Mesenteric fat pad (tissue), 1 donor: ENCODE measurements at places on chromosomes 4 and X.

- DNase-seq = no peak
Measured at GRCh38 chr4:3233391-3234071, 15.4 kb upstream of the MSANTD1 start.

DNA sequence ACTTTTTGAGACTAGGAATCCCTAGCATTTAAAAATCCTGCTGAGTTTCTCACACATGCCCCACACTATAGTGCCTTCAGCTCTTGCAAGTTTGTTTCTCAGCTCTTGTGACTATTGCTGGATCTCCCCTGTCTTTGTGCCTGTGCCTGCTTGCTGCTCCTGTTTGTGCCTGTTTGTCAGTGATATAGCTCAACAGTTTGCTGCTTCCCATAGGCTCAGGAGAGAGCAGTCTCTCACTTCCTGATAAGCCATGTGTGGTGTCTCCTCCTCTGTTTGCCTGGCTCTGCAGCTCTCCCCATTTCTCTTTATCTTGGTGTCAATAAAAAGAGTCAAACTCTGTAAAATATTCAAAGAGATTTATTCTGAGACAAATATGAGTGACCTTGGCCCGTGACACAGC, 259.8 kb upstream of the CLNK start:
- no peak for DNase-seq

DNA sequence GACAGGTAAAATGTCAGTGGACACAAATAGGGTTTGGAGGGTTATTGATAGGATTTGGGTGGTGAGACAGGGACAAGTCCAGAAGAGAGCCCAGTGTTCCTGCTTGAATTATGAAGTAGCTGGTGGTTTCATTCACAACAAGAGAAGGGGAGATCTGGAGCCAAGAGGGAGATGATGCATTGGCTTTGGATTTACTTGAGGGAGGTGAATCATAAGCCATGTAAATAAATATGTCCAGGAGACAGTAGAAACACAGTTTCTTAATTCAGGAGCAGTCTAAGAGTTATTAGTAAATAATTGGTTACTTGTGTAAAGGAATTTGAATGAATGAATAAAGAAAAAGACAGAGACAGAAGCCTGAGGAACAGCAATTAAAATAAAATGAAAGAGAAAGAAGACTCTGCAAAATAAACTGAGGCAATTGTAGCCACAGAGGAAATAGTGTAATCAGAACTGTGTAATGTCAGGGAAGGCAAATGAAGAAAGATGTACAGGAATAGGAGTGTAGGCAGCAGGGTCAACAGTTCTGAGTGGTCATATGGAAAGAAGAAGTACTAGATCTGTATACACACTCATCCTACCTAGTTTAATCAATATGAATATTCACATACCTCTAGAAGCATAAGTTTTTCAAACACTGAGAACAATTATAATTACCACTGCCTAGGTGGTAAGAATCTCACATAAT, 50.2 kb upstream of the CXCL8 start:
- DNase-seq = no peak

DNA sequence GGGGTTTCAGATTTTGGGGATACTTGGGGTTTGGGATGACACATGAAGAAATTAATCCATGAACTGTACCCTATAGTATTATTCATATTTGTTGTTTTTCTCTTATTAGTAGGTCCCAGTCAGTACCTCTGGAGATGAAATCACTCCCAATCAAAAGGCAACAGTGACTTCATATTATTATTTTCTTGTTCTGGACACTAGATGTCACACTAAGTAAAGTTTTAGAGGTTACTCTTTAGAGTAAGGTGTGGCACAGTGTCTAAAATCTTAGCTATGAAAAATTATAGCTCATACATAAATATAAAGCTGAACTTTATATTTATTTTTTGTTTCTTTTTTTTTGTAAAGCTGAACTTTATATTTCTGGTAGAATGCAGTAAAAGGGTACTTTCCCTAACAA, 35.1 kb downstream of the FAM114A1 start:
- no peak for DNase-seq

DNA sequence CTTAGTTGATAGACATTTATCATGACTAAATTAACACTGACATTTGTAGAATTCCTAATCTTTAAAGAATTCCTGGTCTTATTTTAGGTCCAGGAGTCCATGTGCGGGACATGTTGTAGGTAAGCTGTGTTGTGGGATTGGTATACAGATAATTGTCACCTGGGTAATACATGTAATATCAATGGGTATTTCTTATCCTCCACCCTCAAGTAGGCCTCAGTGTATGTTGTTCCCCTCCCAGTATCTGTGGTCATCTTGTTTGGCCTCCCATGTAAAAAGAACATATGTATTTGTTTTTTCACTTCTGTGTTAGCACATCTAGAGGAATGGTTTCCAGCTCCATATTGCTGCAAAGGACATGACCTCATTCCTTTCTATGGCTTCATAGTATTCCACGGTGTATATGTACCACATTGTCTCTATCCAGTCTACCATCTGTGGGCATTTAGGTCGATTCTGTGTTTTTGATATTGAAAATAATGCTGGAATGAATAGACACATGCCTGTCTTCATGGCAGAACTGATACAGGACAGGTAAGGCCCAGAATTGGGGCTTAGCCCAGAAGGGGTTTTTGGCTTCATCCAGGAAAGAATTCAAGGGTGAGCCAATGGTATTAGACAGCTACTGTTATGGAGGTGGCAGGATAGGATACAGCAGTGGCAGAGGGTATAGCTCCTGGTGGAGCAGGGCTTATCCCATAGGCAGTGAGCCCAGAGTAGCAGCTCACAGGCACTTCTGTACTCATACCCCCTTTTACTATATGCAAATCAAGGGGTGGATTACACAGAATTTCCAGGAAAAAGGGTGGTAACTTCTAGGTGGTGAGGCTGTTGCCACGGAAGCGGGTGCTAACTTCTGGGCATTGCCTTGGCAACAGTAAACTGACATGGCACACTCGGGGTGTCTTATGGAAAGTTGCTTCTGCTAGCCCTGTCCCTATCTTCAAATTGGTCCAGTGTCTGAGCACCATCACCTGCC, 66.1 kb upstream of the WDR1 start:
- no peak for DNase-seq

DNA sequence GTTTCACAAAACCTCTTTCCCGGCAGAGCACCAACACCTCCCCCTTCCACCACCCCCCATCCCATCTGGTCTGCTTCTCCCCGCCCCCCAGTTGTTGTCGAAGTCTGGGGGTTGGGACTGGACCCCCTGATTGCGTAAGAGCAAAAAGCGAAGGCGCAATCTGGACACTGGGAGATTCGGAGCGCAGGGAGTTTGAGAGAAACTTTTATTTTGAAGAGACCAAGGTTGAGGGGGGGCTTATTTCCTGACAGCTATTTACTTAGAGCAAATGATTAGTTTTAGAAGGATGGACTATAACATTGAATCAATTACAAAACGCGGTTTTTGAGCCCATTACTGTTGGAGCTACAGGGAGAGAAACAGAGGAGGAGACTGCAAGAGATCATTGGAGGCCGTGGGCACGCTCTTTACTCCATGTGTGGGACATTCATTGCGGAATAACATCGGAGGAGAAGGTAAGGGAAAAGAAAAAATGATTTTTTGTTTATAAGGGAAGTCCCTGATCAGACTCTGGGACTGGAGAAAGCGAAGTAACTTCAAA, at the start of gene PDGFRA:
Gene PDGFRA (plus strand): TSS at position 333 of the 541 bp plus-strand sequence. CDS start 29,476 bp downstream, outside the sequence.
- DNase-seq = no peak

GRCh38 chr4:88734403-88734949, 36.8 kb upstream of the NAP1L5 start:
- no peak for DNase-seq

DNA sequence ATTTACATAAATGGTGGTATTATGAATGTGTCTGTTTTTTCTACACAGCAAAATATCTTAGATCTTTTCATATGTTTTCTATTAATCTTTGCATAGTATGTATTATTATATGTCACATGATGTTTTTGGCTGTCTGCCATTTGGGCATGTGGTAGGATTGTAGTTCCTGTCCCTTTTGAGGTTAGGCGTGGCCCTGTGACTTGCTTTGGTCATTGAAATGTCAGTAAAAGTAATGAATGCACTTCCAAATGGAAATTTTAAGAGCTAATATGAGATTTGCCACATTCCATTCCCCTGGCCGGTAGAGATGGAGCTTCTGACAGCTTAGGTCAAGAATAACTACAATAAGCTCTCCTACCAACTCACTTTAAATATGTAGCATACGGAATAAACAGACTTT, 45.1 kb downstream of the JADE3 start:
- DNase-seq = no peak

- no peak for DNase-seq
Measured at GRCh38 chr4:110514889-110515479, 39.0 kb downstream of the ENPEP start.
